ENCODE measurements at places on chromosomes 6 and 20.
A peak's percentile ranks its signal among the peaks of the same experiment; 100 is the strongest.

DNA sequence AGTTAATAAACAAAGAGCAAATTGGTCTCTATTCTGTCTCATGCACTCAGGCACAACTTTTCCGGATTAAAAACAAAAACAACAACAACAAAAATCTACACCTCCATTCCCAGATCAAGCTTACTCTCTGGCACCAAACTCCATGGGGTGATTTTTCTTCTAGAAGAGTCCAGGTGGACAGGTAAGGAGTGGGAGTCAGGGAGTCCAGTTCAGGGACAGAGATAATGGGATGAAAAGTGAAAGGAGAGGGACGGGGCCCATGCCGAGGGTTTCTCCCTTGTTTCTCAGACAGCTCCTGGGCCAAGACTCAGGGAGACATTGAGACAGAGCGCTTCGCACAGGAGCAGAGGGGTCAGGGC is 437 bp upstream of the HLA-A start:
- DNase-seq: no peak

DNA sequence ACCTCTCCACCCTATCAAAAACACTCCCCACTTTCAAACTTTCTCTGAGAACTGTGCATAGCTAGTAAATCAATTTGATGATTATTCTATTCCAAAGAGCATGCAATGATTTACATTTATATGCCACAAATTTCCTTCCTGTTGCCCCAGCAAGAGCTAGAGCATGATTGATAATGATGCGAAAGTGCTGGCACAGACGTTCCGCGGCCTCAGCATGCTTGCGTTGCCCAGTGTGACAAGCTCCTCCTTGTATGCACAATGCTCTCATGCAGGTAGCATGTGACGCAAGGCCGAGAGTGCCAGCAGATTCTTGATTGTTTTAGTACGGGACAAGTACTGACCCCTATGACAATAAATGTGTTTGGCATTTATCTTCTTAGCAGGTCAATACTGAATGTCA is 696.3 kb upstream of the SLC35B3 start:
- DNase-seq: peak; percentile 19

DNA sequence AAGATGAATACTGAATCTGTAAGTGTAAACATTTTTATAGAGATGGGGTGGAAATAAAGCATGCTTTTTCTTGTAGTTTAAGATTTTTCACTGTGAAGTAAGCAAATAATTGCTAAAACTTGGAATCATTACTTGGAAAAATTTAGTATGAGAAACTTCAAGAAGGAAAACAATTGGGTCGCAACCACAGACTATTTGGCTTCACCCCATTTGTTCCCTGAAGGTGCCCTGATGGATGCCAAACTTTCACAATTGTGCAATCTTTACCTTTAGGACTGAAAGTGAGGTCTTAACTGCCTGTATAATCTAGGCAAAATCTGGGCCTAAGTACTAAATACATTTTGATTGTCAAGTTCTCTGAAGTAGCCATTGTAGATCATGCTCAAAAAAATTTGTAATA is 330.1 kb downstream of the HDGFL1 start:
- DNase-seq: no peak

GRCh38 chr6:7241709-7242645 is 71.0 kb downstream of the SSR1 start:
- peak; percentile 73 for DNase-seq

- DNase-seq: no peak
Observed at GRCh38 chr6:3516092-3516491, 59.2 kb upstream of the SLC22A23 start.

DNA sequence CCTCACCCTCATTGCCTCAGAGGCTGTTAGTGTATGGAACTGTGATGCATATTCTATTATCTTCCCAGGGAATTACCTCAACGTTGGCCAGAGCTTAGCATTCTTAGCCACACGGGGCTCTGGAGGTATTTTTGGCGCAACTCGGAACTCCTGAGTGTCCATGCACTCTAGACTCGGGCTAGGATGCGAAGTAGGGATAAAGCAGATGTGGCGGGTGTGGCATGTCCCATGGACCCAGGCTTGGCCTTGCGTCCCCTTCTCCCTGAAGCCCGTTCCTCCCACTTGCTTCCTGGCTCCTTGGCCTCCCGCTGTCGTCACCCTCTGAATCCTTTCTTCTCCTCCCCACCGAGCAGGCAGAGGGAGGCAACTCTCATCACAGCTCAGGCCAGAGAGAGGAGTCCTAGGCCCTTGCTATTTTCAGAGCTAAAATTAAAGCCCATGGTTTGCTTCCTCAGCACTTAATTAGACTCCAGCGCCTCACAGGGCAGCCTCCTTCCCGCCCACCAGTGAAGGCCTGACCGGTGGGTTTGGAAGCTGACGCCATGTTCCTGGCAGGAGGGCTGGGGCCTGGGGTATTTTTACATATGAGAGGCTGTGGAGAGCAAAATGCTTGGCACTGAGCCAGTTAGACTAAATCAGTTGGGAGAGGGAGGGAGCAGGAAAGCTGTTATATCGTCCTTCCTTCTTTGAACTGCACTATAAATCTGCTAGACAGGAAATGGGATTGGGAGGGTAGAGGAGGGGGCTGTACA is 138.7 kb downstream of the FOXO3 start:
- peak; percentile 78 for DNase-seq

- DNase-seq: peak; percentile 57
Observed at GRCh38 chr20:3209257-3209945, at the start of gene ITPA. Gene ITPA (plus strand): TSS chr20:3209498. CDS start chr20:3209552, 54 bp downstream.
